ENCODE measurements at places on chromosomes 6 and 20. TPM values are rescaled to one million over a fixed set of nuclear protein-coding genes. Genes with fewer than 3 reads are reported as not detected.

The COX4I2 gene
- not detected for total RNA-seq

The RWDD2A gene
- 0.86 TPM for total RNA-seq

The NKAIN4 gene
- total RNA-seq = not detected

The OPRM1 gene
- total RNA-seq = not detected

DNA sequence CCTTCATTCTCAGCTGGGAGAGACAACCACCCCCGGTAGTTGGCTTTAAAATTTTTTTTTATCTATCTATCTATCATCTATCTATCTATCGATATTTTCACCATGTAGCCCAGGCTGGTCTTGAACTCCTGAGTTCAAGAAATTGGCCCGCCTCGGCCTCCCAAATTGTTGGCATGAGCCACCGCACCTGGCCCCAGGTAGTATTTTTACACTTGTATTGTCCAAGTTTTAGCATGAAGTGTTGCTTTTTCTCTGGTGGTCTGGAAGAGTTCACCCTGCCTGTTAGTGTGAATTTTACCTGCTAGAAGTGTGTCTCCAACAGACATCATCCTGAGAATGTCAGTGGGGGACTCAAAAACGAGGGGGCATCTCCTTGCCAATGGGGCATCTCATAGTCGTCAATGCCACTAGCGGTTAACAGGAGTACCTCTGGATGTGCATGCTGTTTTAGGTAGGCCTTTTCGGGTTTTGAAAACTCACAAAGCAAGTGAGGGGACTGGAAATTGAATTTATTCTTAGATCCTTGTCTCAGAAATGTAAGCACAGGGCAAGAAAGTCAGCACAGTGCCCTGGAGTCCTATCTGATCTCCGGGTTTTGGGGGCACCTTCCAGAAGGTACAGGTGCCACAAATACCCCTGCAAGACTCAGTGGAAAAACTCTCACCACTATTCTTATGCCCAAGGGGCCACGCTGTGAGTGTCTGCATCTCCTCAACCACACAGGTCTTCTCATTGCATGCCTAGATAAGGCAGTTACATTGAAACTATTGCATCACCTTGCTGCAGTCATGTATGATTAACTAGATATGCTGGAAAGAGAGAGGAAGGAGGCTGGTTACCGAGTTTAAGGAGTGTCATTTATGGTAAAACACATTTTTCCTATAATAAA lies 37.1 kb downstream of the TNFAIP3 start:
- no peak for DNase-seq
- no peaks in the 10 kb centered on the region for H3K27me3 ChIP-seq
- no peak overlapping the region for H3K4me3 ChIP-seq
- H3K36me3 ChIP-seq = no peaks in the 10 kb centered on the region

- DNase-seq = no peak
- no peaks in the 10 kb centered on the region for H3K36me3 ChIP-seq
- H3K4me1 ChIP-seq = peaks cover 7% of the 10 kb centered on the region
- H3K4me3 ChIP-seq = no peak overlapping the region
Observed at GRCh38 chr6:4849226-4850022, 73.2 kb downstream of the CDYL start.

DNA sequence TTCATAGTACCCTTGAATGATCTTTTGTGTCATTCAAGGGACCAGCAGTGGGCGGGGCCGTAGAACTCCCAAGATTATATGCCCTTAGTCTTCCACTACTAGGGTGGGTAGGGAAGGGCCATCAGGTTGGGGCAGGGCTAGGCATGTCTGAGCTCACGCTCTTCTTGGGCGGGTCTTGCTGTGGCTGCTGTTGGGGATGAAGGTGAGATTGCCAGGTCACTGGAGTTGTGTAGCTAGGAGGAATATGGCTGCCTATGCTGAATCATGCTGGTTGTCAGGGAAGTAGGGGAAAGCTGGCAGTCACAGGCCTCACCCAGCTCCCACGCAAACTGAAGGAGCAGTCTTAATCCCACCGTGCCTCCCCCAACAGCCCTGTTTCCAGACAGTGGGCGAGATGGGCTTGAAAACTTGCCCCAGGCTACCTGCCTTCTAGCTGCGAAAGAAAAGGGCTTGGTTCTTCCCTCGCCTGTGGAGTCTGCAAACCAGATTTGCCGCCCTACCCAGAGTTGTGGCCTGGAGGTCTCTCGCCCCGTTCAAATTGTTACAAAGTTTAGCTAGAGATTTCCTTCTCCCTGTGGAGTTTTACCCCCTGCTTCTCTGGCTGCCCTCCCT lies 76.4 kb upstream of the ADGRF4 start:
- no peak for DNase-seq
- no peak overlapping the region for H3K27ac ChIP-seq
- H3K4me1 ChIP-seq = no peaks in the 10 kb centered on the region

- no peaks in the 10 kb centered on the region for H3K36me3 ChIP-seq
- no peak overlapping the region for H3K4me3 ChIP-seq
- H3K27ac ChIP-seq = no peak overlapping the region
Observed at GRCh38 chr20:61932199-61932592, 133.5 kb downstream of the TAF4 start.

- H3K36me3 ChIP-seq = no peaks in the 10 kb centered on the region
- H3K4me1 ChIP-seq = no peaks in the 10 kb centered on the region
- no peak overlapping the region for H3K27ac ChIP-seq
- no peaks in the 10 kb centered on the region for H3K27me3 ChIP-seq
Observed at GRCh38 chr20:8322662-8323217, 190.7 kb downstream of the PLCB1 start.

DNA sequence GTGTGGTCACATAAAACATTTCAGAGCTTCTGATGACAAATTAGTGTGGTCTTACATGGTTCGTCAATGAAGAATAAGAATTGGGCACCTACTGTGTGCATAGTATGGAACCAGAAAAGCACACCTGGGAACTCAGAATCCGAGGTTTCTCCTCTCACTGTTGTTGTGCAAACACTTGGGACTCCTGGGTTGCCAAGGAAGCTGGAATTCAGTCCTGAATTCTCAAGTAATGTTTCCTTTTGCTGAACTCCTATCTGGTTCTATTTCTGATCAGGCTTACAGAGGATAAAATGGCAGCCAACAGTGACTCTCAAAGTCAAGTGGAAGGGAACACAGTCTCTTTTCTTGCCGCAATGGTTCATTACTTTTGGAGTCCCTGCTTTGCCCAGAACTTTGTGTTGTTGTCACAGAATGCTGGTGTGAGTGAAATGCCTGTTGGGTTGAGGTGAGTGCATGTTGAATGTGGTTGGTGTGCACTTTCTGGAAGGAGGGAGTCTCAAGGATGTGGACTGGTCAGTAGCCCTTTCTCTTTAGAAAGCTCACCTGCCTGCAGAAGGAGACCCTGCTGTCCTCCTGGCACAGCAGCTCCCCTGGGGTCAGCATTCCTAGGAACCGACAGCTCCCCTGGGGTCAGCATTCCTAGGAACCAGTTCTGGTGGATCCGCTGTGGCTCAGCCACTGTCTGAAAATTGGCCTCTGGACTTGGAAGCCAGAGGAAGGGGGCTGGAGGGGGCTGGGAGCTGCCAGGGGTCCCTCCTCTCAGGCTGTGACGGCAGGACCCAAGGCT lies 1.4 kb downstream of the UNC93A start:
- no peaks in the 10 kb centered on the region for H3K27me3 ChIP-seq
- DNase-seq = no peak
- no peak overlapping the region for H3K27ac ChIP-seq

- no peaks in the 10 kb centered on the region for H3K4me1 ChIP-seq
- H3K27ac ChIP-seq = no peak overlapping the region
- H3K36me3 ChIP-seq = no peaks in the 10 kb centered on the region
- DNase-seq = no peak
- no peak overlapping the region for H3K4me3 ChIP-seq
Observed at GRCh38 chr6:88629838-88630494, 333.5 kb downstream of the RNGTT start.

DNA sequence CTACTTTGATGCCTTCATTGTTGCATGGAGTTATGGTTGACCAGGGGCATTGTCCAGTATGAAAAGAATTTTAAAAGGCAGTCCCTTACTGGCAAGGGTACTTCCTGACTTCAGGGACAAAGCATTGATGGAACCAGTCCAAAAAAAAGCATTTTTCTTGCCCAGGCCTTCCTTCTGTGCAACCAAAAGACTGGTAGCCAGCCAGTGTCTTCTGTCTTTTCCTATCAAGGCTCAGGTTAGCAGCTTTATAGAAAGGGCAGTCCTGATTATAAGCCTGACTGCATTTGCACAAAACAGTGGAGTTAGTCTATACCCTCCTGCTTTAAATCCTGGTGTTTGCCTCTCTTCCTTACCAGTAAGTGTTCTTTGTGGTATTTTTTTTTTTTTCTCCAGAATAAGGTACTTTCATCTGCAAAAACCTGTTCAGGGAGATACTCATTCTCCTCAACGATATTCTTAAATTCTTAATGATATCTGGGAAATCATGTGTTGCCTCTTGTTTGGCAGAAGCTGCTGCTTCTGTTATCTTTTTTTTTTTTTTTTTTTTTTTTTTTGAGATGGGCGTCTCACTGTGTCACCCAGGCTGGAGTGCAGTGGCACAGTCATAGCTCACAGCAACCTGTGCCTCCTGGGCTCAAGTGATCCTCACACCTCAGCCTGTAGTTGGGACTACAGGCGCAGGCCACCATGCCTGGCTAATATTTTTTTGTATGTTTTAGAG lies 33.9 kb downstream of the SCAF8 start:
- H3K27me3 ChIP-seq = no peaks in the 10 kb centered on the region
- H3K4me3 ChIP-seq = no peak overlapping the region
- H3K27ac ChIP-seq = no peak overlapping the region
- no peaks in the 10 kb centered on the region for H3K36me3 ChIP-seq

- H3K4me3 ChIP-seq = no peak overlapping the region
- no peaks in the 10 kb centered on the region for H3K36me3 ChIP-seq
- no peaks in the 10 kb centered on the region for H3K4me1 ChIP-seq
Observed at GRCh38 chr20:21632031-21632734, 73.3 kb upstream of the PAX1 start.

DNA sequence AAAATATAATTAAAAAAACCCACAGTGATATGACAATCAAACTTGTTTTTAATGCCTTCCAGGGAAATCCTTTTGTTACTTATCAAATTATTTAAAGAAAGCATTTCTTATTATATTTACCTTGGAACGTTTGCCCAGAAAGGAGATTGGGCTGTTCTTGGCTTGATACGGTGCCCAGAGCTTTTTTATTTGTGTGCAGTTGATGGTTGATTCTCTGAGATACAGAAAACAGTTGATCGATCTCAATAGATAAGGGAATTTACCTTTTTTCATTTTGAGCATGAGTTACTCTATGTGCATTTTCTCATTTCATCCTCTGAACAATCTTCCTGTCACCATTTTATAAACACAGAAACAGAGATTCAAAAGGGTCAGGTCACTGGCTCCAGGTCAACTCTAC lies 72.5 kb upstream of the NEDD9 start:
- peaks cover 2% of the 10 kb centered on the region for H3K4me1 ChIP-seq
- DNase-seq = no peak
- peaks cover 13% of the 10 kb centered on the region for H3K36me3 ChIP-seq

DNA sequence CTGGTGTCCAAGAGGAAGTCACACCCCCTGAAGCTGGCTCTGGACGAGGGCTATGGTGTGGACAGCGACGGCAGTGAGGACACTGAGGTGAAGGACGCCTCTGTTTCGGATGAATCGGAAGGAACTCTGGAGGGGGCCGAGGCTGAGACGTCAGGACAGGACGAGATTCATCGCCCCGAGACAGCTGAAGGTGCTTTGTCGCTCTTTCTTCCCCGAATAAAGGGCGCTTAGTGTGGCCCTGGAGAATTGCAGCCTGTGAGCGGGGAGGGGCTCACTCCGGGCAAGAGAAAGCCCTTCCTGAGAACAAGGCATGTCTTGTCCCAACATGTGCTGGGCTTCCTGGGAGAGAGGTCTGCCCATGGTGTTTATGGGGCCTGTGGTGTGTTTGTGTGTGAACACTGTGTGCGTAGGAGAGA lies 41.4 kb downstream of the MYT1 start:
- no peak for DNase-seq
- no peaks in the 10 kb centered on the region for H3K36me3 ChIP-seq
- no peaks in the 10 kb centered on the region for H3K4me1 ChIP-seq
- H3K4me3 ChIP-seq = no peak overlapping the region

DNA sequence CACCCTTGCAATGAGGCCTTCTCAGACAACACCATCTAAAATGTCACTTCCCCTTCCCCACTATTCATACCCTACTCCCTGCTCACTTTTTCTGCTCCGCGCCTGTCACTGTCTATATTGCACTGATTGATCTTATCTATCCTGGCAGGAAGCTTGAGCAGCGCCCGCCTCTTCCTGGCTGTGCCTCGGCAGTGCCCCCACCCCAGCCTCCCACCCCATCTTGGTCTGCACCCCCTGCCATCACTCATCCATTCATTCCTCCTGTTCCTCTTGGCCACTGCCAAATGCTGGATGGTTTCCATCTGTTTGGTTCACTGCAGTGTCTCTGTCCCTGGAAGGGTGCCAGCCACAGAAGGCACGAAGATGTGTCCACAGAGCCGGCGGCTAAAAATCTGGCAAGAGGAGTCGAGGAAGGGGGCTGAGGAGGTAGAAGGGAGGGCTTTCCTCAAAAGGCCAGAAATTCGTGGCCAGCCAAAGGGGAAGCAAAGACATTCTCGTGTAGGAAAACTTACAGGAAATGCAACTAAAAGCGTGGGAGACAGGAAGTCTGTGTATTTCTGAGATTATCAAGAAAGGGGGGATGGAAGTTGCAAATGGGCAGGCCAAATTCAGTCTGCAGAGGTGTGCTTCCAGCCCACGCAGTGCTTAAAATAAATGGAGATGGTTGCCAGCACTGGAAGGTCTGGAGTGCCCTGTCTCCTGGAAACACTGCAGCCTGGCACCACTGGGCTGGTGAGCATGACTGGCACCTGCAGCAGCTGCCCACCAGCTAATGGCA lies 27.6 kb downstream of the SYNJ2 start:
- H3K4me1 ChIP-seq = peaks cover 31% of the 10 kb centered on the region
- no peak for DNase-seq
- no peak overlapping the region for H3K27ac ChIP-seq

DNA sequence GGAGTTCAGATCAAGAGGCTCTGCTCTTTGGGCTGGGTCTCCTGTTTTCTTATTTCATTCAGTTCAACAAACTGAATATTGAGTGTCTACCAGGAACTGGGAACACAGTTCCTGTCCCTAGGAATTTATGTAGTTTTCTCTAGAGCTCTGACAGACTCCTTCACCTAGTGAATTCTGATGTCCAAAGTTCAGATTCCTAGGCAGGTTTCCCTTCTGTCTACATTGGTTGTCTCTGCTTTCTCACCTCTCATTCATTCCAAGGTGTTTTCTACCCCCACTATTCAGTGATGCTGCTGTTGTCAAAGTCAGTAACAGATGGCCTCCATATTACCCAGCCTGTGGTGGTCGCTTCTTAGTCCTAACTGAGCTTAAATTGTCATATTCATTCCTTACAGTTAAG lies 4.4 kb downstream of the SMIM13 start:
- DNase-seq = no peak
- no peaks in the 10 kb centered on the region for H3K36me3 ChIP-seq
- peaks cover 16% of the 10 kb centered on the region for H3K4me1 ChIP-seq
- H3K4me3 ChIP-seq = no peak overlapping the region

All from natural killer cell (primary cell).